Activated T-helper 1 cell treated with anti-CD3 and anti-CD28 coated beads, Interleukin-2, amount 50 U/mL, for 16 hours (primary cell): ENCODE measurements at places on chromosomes 2 and 18.

DNA sequence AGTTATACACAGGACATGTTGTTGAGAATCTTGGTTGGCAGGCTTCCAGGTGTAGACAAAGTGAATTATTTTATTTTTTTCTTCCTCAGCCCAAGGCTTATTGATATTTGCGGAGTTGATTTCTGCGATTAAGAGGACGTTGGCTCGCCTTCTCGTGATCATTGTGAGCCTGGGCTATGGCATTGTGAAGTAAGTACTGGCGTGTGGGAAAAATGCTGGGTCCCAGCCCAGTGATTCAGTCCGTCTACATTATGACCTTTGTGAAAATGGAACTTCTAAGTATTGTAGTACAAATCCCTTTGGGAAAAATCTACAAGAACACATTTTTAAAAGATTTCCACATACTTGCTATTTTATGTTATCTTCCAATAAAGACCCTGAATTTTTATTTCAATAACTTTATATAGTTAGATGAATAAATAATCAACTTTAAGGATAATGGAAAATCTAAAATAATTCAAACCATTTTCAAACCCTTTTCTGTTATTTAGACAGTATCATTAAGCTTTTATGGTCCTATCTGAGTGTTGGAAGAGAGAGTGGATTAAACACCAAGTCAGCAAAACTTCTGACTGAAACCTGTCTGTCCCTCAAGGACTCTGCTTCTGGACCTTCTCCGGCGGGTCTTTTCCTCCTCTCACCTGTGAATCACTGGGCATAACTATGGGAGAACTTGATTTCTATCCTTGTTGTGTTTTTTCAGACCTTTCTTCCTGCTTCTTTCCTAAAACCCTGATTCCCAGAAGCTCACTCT, 31.0 kb downstream of the TMEM87B start:
- no peak for DNase-seq

GRCh38 chr2:69169655-69170389, 156.8 kb downstream of the ANTXR1 start:
- no peak for DNase-seq

- no peak for DNase-seq
Observed at GRCh38 chr2:58651930-58652329, 410.8 kb upstream of the FANCL start.

DNA sequence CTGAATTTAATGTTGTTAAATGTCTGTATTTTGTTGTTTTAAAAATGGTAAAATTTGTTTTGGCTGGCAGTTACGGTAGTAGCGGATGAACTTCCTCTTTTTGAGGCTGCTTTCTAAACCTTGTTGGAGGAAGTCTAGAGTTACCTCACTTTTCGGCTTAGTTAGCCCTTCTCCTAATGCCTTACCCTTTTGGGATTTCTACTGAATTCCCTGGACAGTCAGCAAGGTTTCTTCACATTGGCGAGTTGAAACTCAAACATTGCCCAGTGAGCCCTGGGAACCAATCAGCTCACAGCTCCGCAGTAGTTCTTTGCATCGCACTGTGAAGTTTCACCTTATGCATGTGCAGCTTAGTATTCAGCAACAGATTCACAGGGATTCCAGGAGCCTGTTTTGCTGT, 55.2 kb downstream of the TMEM247 start:
- no peak for DNase-seq
